ENCODE measurements at places on chromosomes 1 and 21.

DNA sequence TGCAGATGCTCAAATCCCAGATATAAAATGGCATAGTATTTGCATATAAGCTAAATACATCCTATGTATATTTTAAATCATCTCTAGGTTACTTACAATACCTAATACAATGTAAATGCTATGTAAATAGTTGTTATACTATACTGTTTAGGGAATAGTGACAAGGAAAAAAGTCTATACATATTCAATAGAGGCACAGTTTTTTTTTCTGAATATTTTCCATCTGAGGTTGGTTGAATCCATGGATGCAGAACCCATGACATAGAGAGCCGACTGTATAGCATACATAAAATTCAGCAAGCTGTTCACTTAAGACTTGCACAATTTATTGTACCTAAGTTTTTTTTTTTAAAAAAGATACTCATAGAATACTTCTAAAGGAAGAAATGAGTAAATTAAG lies 6.5 kb downstream of the TAF13 start:
- DNase-seq: no peak

DNA sequence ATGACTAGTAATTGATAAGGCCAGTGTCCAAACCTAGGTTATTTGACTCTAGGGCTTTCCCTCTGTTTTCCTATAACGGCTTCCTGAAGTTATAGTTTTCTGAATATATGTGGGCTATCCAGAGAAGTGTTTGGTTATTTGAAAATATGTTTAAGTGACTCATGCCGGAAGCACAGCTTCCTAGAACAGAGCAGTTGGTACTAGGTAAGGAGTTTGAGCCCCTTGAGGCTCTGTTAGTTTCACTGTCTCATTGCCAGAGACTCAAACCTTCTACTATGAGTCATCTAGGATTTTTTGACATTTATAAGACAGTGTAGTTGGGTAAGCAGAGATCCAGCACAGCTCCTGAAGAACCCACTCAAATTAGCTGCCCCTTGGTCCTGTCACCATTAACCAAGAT lies 27.1 kb upstream of the LEPR start:
- peak; percentile 79 for DNase-seq

- no peak for DNase-seq
Measured at GRCh38 chr1:44724296-44724954, 6.5 kb downstream of the RNU5D-1 start.

GRCh38 chr1:43621861-43622260 lies 28.1 kb upstream of the KDM4A start:
- DNase-seq: no peak

DNA sequence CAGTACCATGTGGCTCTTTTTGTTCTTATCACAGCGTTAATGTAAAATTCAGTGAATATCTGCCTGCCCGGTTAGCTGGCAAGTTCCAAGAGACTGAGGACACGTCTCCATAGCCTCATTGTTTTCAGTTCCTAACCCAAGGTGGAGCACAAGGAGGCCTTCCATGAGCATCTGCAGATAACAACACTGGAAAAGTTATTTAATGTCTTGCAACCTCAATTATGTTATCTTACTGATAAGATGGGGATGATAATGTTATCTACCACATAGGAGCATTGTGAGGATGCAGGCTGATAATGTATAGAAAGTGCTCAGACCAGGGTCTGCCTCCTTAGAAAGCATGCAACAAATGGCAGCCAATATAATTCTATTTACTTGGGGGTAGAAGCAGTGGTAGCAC lies 109.6 kb upstream of the DNAH14 start:
- no peak for DNase-seq

GRCh38 chr1:18581420-18581880 lies 49.2 kb upstream of the PAX7 start:
- no peak for DNase-seq

DNA sequence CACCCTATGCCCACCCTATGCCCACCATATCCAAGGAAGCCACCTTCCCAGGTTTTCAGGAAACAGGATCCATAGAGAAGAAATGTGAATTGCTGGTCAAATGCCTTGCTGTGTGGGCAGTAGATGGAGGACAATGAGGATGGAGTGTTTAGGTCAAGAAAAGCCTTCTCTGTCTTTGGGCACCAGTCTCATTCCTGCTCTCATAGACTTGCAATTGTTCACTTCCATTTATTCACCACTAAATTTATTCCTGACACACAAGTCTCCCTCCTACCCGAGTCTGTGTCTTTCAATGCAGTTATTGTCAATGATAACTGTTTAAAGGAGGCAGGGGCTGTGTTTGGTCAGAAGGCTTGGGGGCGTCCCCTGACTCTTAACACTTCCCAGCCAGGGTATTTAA lies 48.0 kb upstream of the ITPKB start:
- DNase-seq: no peak

- DNase-seq: peak; percentile 76
Measured at GRCh38 chr1:246632281-246633168, 66.3 kb downstream of the CNST start.

DNA sequence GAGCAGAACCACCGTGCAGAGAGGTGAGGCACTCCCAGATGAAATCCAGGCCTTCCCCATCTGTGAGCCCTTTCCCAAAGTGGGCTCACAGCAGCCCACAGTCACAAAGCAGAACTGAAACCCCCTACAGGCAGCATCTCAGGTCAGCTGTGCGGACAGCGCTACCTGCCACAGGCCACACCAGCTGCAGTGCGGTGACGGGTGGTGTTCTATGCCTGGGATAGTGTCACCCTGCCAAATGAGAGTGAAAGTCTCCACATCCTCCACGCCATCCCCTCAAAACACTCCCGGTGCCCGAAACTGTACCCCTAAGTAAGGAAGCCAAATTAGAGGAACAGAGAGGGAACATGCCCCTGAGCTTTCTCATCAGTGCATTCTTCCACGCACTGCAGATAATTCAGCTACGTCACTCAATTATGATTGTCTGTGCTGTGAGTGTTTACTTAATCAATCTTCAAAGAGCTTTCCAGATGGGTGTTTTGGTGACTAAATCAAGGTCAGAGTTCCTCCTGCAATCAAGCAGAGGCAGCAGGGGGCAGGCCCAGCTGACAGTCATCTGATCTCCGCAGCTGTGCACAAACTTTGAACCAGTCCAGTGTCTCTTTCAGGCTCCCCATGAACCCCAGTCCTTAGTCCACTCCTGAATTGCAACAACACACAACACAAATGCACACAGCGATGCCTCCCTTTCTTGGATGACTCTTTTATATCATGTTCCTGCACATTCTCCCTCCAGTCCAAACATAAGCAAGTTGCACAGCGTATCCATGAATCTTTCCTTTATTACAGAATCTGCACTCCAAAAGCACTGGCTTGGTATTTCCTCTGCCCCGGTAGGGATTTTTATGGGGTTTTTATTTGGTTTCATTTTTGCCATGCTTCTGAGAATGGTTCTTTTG lies 150.0 kb downstream of the TOMM20 start:
- peak; percentile 80 for DNase-seq

- peak; percentile 57 for DNase-seq
Measured at GRCh38 chr1:161502641-161503393, 2.4 kb upstream of the FCGR2A start.

GRCh38 chr1:115771094-115771846 lies 2.8 kb upstream of the CASQ2 start:
- no peak for DNase-seq

DNA sequence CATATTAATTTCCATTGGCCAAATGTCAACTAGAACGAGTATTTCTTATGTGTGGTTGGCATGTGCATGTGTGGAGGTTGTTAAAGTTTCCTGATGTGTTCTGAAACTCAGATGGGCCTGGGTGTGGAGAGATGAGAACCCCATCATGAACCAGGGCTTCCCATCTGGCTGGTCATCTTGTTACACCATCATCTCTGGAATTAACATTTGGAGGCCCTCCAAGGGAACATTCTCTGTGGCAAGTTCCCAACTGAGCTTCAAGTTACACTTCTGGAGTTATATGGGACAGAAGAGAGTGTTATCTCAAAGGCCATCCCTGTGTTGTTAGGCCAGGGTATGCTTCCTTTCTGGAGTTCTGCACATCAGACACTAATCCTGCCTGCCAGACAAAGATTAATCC lies 183.6 kb downstream of the TTLL7 start:
- DNase-seq: peak; percentile 72

GRCh38 chr1:114033216-114033706 lies 54.0 kb downstream of the OLFML3 start:
- DNase-seq: peak; percentile 18

GRCh38 chr1:12438349-12438924 lies 179.6 kb downstream of the DHRS3 start:
- peak; percentile 29 for DNase-seq

DNA sequence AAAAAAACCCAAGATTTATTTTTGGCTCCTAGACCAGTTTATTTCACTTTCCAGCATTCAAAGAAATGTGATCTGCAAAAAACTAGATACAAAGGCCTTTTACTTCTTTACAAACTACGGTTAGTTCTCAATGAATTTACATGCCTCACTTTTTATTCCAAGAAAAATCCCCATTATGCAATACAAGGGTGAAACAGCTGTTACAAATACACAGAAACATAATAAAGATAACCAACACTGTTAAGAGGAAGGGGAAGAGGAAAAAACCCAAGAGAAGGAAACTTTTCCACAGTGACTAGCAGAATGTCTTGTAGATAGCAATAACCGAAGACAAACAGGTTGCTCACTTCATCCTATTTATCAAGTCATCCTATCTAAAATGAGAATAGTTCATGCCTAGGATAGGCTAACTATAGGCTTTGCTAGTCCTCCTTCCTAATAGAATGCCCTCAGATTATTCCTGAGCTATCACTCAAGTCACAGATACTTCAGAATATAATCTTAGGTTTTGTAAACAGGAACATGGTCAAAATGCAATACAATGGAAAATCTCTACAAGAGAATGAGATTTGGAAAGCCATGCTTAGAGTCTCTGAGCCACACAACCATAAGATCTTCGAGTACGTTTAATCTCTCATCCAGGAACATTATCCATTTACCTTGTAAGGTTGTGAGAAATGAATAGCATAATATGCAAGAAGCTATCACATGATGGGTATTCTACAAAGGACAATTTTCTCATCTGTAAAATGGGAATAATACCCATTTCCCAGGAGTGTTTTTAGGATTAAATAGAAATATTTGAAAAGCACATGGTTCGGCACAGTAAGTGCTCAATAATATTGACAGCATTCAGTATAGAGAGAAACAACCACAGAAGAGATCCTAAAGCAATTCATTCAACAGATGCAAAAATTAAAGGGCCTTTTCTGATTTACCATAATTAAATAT lies 5.4 kb downstream of the PNRC2 start:
- DNase-seq: peak; percentile 68

DNA sequence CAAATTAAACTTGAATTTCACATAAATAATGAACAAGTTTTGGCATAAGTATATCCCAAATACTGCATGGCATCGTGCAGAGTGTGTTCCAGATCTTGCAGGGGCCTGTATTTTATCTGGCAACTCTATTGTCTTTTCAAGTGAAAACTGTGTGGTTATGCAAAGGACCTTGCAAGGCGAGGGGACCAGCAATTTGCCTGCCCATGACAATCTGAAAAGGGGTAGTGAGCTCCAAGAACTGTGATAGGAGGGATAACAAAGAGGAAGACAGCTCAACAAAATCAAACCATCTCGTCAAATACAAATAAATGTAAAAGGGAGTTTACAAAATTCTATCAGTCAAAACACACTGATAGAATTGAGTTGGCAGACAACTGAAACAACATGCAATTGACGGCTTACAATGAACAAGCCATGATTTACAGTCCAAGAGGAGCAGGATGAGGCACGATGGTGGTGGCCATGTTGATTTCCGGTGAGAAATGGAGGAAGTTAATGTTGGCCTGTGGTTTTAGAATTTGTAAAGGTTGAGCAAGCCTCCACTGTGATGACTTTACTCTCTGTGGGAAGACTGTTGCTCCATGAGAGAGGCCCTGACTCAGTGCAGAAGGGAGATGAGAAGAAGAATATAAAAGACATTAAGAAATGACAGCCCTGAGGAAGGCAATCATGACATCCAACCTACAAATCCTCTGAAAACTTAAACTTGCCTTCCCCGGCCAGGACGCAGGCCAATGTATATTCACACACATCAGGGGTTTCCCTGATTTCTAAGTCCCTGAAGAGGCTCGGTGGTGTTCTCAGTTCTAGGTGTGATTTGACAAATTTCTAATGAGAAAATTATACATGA lies 132.2 kb downstream of the ADSS2 start:
- peak; percentile 59 for DNase-seq

GRCh38 chr1:248886237-248886895 lies 19.7 kb upstream of the PGBD2 start:
- peak; percentile 54 for DNase-seq

- DNase-seq: peak; percentile 96
Measured at GRCh38 chr1:15703562-15703961, 19.4 kb downstream of the PLEKHM2 start.

DNA sequence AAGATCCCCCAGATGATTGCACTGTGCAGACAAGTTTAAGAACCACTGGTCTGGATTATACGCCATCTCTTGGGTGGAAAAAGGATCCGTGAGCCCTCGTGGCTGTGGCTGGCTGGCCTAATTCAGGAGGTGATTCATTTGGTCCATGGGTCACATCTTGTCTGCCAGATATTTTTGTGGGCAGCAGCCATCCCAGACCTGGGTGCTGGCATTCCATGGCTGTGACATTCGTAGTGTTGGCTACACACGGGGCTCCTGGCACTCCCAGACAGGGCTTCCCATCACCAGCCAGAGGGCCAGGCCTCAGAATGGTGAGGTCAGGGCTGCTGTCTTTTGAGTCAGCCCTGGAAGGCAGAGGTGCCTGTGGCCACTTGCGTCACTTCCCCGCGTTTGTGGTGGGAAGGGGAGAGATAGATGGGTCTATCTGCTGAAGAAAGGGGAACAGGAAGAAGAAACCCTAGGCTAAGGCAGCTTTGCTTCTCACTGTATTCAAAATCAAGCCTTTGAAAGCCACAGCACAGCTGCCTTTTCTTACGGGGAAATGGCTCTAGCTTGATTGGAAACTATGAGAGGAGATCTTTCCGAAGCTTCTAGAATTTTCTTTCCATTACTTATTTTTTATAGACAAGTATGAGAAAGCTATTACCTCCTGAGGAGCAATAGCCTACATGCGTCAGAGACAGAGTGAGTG lies 32.4 kb downstream of the EIF2D start:
- peak; percentile 33 for DNase-seq

DNA sequence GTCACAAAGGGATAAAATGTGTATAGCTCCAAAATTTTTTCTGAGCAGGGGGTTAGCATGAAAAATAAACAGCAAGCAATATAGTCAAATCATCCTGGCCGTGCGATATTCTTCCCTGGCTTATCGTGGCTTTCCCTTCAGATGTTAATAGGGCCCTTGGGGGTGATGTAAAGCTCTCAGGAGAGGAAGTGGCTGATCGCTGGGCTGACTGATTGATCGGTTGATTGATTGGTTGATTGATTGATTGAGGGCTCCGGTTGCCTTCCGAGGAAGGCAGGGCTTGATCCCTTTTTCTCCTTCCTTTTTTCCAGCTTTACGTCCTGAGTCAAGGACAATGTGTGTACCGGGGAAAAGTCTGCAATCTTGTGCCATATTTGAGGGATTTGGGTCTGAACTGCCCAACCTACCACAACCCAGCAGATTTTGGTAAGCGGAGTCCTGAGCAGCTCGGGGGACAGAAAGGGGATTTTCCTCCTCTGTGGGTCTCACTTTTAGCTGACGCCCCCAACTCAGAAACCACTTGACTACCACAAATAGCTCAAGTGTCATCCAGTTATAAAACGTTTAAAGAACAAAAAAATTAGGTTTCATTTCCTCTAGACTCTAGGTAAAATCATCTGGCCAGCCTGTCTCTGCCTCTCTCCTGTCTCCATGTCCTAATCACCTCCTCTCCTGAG lies 29.5 kb downstream of the TFF3 start:
- no peak for DNase-seq

Measured in cardiac fibroblast (primary cell).